Activated T-helper 1 cell treated with anti-CD3 and anti-CD28 coated beads, Interleukin-12 subunit alpha, Interleukin-12 subunit beta, Interleukin-2, Interleukin-4 antibody, amounts not matched to agents 30 ng/mL and 10 ng/mL and 1 ng/mL, durations not matched to agents 14 hours and 24 hours and 36 hours (primary cell): ENCODE measurements at places on chromosomes 7 and 10.

- no peak for DNase-seq
These were observed 39.0 kb downstream of the SEM1 start for GRCh38 chr7:96670338-96671289.

GRCh38 chr10:31701546-31701945, 227.1 kb downstream of the ARHGAP12 start:
- no peak for DNase-seq

DNA sequence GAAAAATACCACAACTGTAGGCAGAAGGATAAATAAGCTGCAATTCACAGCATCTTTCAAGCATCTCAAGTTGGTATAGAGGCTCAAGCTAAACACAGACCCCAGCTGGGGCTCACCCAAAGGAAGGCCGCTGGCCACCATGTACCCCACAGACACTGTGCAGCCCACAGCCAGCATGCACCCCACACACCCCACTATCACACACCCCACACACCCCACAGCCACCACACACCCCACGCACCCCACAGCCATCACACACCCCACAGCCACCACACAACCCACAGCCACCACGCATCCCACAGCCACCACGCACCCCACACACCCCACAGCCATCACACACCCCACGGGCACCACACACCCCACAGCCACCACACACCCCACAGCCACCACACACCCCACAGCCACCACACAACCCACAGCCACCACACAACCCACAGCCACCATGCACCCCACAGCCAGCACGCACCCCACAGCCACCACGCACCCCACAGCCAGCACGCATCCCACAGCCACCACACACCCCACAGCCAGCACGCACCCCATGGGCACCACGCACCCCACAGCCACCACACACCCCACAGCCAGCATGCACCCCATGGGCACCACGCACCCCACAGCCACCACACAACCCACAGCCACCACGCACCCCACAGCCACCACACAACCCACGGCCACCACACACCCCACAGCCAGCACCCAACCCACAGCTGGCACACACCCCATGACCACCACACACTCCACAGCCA, 214.7 kb downstream of the DNAJB6 start:
- no peak for DNase-seq

DNA sequence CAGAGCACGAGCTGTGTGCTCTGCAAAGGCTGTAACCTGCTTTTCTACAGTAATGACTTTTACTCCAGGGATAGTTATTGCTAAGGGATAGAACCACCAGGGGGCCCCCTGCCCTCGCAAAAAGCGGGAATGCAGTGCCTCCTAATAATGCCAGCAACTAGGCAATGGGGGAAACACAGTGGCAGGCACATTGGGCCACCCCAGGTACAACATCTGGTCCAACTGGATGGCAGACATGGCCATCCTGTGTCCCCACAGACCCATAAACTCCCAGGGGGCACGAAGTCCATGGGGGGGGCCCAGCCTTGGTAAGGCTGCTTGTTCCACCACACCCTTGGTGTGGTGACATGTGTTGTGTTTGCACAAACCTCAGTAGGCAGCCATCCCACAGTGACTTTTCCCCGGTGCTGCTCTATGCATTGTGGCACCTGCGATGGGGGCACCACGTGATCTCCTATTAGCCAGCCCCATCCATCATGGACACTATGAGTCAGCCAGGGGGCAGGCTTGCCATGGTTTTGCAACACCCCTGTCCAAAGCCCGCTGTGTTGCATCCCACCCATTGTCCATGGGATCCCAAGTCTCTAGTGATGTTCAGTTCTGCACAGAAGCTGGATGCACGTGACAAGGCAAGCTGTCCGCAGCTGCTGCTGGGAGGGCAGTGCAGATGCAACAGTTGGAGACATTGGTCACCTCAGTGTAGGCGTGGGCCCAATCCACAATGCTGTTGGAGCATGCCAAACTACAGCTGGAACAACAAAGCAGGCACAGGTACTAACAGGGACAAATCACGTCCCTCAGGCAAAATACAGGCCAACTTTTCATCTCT, 84.0 kb downstream of the ANLN start:
- no peak for DNase-seq

DNA sequence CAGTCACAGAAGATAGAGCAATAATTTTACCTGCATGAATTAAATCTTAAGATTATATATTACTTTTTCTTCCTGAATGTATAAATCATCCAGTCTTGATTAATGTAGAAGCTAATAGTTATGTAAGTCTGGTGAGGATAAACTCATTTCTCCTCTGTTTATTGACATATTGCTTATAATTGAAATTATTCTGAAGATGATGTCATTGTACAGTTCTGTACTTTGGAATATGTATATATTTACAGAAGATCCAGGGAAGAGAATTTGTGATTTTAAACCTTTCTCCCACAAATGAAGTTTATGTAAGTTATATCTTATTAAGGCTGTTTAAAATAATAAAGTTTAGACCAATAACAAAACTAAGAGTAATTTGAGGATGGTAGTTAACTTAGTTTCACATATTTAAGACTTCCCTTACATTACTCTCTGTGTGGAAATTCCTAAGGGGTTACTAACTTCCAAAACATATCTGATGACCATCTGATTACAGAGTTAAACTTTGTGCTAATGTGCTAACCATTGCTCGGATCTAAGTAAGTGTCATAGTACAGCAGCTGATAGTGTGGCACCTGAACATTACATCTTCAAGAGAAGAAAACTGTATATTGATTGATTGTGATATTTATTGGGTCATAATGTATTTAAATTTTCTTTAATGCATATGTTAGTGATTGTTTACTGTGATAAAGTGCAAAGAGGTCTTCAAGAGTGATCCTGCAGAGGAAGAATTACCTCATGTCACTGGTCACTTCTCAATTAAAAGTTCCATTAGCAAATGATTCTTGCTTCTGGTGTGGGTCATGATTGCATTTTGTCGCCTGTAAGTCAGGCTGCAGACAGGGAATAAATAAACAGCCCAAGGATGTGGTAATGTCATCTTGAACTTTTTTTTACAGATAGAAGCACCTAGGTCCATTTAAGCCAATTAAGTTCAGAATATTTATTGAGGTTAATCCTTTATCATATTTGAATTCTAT, 96.9 kb downstream of the UBE3C start:
- DNase-seq = no peak

GRCh38 chr10:85788570-85788969, 578.0 kb downstream of the GRID1 start:
- no peak for DNase-seq

DNA sequence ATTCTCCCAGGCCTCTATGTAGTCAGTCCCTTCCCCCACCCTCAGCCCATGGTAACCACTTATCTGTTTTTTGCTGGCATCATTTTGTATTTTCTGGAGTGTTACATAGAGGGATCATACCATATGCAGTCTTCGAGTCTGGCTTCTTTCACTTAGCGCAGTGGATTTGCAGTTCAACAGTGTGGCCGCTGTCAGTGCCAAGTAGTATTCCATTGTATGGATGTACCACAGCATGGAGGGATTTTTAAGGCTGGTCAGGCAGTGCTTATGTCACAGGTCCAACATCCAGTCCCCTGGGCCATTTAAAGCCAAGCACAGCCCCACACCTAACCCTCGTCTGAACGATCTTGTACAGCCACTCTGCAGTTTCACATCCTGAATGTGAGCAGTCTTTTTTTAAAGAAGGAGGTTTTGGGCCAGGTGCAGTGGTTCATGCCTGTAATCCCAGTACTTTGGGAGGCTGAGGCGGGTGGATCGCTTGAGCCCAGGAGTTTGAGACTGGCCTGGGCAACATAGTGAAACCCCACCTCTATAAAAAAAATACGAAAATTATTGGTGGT, 121.8 kb downstream of the CUX1 start:
- no peak for DNase-seq

DNA sequence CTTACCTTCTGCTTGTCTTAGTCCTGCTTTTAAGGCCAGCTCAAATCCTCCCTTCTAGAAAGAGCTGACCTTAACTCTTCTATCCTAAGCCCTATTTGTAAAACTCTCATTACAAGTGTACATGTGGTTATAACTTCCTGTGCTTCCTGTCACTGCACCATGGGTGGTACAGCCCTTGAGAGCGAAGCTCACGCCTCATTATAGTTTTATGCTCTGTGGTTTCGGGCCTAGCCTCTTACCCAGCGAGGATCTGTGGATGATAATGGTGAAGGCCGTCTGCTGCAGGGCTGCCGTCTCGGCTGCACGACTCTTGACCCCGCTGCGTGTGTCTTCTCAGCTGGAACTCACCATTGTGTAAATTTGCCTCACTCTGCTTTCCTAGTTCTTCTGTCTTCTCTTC, 74.6 kb downstream of the CUL1 start:
- DNase-seq = peak; percentile 35

DNA sequence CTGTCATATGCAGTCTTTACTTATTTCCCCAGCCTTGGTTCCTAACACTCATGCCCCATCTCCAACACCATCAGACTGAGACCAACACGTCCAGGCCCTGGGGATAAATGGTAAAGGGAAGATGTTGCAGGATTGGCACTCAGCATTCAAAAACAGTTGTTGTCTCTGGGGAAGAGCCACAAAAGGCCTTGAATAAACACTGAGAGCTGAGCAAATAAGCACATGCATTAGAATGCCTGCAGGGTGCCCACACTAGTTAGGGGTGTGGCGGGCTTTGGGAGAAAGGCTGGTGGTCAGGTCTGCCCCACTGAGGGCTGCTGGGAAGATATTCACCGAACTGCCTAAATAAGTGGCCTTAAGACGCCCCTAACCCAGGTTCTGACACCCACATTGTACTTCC, 391.0 kb downstream of the GFRA1 start:
- no peak for DNase-seq

GRCh38 chr7:74453322-74454011, at the start of gene GTF2IRD1:
GTF2IRD1 (plus strand) TSS chr7:74453906; CDS start chr7:74508081, 54,175 bp downstream.
- peak; percentile 35 for DNase-seq

- DNase-seq = no peak
These were observed 822.3 kb downstream of the PHTF2 start for GRCh38 chr7:78620920-78621319.

GRCh38 chr7:130351791-130352090, 7.1 kb downstream of the CPA5 start:
- DNase-seq = no peak

GRCh38 chr10:5442990-5443370, 30.6 kb downstream of the NET1 start:
- DNase-seq = no peak

- no peak for DNase-seq
These were observed 4.9 kb downstream of the C10orf143 start for GRCh38 chr10:130105724-130106123.

DNA sequence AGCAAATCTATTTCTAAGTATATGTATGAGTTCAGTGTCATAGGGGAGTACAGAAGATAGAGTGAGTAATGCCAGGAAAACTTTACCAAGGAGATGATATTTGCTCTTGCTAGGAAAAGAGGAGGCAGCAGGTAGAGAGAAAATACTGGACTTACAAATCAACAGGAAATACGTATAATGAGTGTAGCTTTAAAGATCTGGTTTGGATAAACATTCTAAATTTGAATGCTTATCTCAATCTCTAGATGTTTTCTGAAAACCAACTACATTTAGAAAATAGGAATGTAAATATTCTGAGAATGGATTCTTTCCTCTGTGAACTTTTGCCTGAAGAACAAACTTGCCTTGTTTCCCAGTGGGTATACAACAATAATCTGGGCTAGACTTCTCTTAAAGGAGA, 46.9 kb upstream of the GNAI1 start:
- DNase-seq = no peak

DNA sequence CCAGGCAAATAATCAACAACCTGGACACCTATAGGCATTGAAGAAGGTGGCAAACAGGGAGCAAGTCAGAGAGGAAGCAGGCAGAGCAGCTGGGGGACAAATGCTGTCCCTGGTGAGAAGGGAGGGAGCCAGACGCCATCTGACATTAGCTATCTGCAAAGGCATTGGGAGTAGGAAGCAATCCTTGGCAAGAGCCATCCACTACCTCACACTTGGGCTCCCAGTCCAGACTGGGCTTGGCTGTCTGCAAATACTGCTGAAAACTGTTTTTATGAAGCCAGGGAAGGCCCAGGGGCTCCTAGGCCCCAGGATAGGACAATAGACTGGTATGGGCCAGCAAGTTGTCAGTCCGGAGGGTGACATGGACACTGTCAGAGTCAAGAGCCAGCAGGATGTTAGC, 132.5 kb downstream of the SORBS1 start:
- no peak for DNase-seq

GRCh38 chr10:103273041-103273441, 3.9 kb upstream of the INA start:
- no peak for DNase-seq

DNA sequence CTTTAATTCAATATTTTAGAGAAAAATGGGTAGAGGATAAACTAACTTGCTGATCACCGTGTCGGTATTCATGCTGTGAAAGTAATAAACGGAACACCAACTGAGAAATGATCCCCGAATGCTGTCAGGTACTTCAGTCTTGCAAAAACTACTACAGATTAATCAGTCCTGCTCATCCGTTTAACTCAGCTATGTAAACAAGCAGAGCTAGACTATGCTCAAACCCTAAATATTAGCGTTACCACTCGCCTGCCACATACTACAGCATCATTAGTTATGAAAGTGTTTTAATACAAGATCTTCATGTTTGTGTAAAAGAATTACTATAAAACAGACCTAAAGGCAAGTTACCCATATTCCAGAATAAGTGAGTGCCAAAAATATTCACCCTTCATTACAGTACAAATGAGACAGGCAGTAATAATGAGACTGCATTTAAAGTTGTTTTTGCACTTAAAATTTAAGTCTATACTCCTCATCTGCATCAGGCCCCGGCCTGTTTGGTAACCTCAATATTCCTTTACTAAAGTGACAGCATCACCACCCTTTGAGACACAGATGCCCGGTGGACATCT, 952 bp downstream of the DNMBP start:
- no peak for DNase-seq

GRCh38 chr10:70680899-70681730, 8.8 kb downstream of the ADAMTS14 start:
- DNase-seq = no peak

GRCh38 chr7:26305090-26305868, 13.6 kb downstream of the SNX10 start:
- DNase-seq = no peak

DNA sequence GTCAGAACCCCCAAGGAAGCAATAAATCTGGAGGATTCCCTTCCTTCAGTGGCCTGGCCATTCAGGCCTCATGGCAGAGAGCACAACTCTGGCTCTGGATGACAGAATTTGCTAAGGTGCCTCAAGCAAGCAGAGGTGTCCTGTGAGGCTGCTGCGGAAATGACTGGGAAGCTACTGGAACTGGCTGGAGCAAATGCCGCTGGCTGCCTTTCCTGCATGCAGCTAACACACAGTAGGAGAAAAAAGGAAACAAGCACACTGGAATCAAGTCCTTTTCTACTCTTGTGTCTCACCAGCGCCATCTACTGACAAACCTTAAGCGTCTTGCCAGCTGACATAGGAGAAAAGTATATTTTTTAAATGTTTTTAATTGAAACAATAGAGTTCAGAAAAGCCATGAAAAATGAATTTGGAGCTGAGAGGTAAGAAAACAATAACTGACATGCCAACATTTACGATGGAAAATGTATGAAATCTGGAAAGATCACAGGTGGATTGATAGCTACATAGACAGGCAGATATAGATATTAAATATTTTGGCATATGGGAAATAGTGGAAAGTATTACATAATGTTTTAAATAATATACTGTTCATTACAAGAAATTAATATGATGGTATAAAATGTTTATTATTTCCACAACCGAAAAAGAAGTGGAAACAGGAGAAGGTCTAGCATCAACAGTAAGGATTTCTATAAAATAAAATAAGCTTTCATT, 951.6 kb downstream of the ANKRD7 start:
- no peak for DNase-seq
